Pancreas (tissue), 10 donors: ENCODE measurements at places on chromosomes 7 and 10. TPM values are rescaled to one million over a fixed set of nuclear protein-coding genes. Genes with fewer than 3 reads are reported as not detected.

The RNF133 gene
- total RNA-seq = 0.93 TPM

The HGF gene
- 0.63 TPM for total RNA-seq

The MSRB2 gene
- total RNA-seq = 3.3 TPM

The KCNMA1 gene
- 5.9 TPM for total RNA-seq

The CYP2C9 gene
- total RNA-seq = 0.23 TPM

The OR2A42 gene
- not detected for total RNA-seq

The GPR15LG gene
- not detected for total RNA-seq

The C7orf33 gene
- total RNA-seq = not detected

The MMD2 gene
- total RNA-seq = not detected

The MLXIPL gene
- 23.9 TPM for total RNA-seq

The FEZF1 gene
- total RNA-seq = not detected

The CYP51A1 gene
- total RNA-seq = 24.0 TPM

The LEP gene
- total RNA-seq = 0.06 TPM

The CAMK2B gene
- 1.8 TPM for total RNA-seq

The SCART1 gene
- 0.95 TPM for total RNA-seq

The FFAR4 gene
- total RNA-seq = 0.57 TPM

The VWA2 gene
- 6.1 TPM for total RNA-seq

The AFAP1L2 gene
- total RNA-seq = 5.1 TPM

The ARHGAP22 gene
- 1.1 TPM for total RNA-seq

The SPDYE2B gene
- not detected for total RNA-seq

The STMP1 gene
- 20.0 TPM for total RNA-seq

The TIAL1 gene
- 64.0 TPM for total RNA-seq

The KCND2 gene
- 0.14 TPM for total RNA-seq

The SND1 gene
- 222 TPM for total RNA-seq

The BMPER gene
- 0.54 TPM for total RNA-seq

The EBLN1 gene
- total RNA-seq = not detected

The SPRN gene
- total RNA-seq = 0.09 TPM

The GFRA1 gene
- 1.2 TPM for total RNA-seq

The FBXL13 gene
- total RNA-seq = 1.3 TPM

The NPSR1 gene
- total RNA-seq = not detected

The FOXP2 gene
- 10.4 TPM for total RNA-seq

The SLC16A9 gene
- 1.4 TPM for total RNA-seq

The HACD1 gene
- 8.2 TPM for total RNA-seq

The AGMO gene
- total RNA-seq = 0.09 TPM

The SPAG6 gene
- total RNA-seq = 0.14 TPM

The NME8 gene
- not detected for total RNA-seq

The NUTM2E gene
- 0.09 TPM for total RNA-seq

The CALML5 gene
- total RNA-seq = not detected

The HOXA5 gene
- 0.81 TPM for total RNA-seq

The COL13A1 gene
- total RNA-seq = 0.89 TPM

The MYOF gene
- 11.7 TPM for total RNA-seq

The SPDYE5 gene
- total RNA-seq = not detected

The IDE gene
- 16.8 TPM for total RNA-seq

The RAPGEF5 gene
- 31.6 TPM for total RNA-seq

The MTPN gene
- total RNA-seq = 12.8 TPM

The FAM24A gene
- total RNA-seq = not detected

The IGF2BP3 gene
- 0.37 TPM for total RNA-seq

The ABCB1 gene
- 9.7 TPM for total RNA-seq

The CCDC172 gene
- not detected for total RNA-seq

The ELMO1 gene
- total RNA-seq = 3.7 TPM

The PANK1 gene
- total RNA-seq = 2.5 TPM

The CH25H gene
- not detected for total RNA-seq

The PRSS2 gene
- 42,431 TPM for total RNA-seq

The CYP2C18 gene
- 0.12 TPM for total RNA-seq

The SEMA4G gene
- total RNA-seq = 17.2 TPM

The OR13A1 gene
- 0.09 TPM for total RNA-seq

The WASHC2C gene
- 19.9 TPM for total RNA-seq

The KLF14 gene
- 0.22 TPM for total RNA-seq
